ENCODE measurements at places on chromosomes 3 and 15. TPM values are rescaled to one million over a fixed set of nuclear protein-coding genes. Genes with fewer than 3 reads are reported as not detected.

The JMJD7 gene
- total RNA-seq: 29.0 TPM

GRCh38 chr15:84727429-84727828, 11.5 kb upstream of the SEC11A start:
- no peak overlapping the region for H3K4me3 ChIP-seq
- no peaks in the 10 kb centered on the region for H3K4me1 ChIP-seq
- no peaks in the 10 kb centered on the region for H3K27me3 ChIP-seq
- no peaks in the 10 kb centered on the region for H3K36me3 ChIP-seq
- DNase-seq: no peak
- no peak overlapping the region for H3K27ac ChIP-seq

DNA sequence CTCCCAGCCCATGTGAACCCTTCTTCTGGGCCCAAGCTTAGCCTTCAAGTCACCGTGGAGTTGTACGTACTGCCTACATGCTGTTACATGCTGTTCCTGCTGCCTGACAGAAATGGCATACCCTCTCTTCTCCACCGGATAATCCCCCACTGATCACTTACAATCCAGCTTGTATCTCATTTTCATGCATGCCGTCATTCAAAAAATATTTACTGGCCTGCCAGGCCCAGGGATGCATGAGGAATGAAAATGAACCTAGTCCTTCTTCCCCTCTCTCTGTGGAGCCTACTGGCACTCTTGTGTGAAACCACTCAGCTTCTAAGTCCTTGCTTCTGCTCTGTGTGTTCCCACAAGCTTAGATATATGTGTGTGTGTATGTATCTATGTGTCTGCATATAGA, 60.6 kb downstream of the WNT5A start:
- H3K27ac ChIP-seq: no peak overlapping the region
- no peak overlapping the region for H3K4me3 ChIP-seq
- H3K36me3 ChIP-seq: no peaks in the 10 kb centered on the region
- H3K27me3 ChIP-seq: no peaks in the 10 kb centered on the region

The ALPK3 gene
- 9.6 TPM for total RNA-seq

DNA sequence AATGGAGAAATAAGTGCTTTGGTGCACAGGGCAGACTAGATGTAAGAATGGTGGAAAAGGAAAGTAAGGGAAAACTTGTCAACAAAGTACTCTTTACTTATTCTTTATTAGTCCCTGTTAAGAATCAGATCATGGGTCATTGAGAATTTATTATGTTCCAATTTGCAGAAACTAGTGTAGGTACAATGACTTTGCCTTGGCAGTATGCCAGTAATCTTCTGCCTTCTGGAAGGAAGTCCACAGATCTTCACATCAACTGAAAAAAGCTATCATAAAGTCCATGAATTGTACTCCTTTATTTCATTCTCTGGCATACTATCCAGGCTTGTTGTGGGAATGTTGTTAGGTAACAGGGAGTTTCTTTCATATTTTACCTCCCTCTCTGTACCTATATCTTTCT, 88.2 kb upstream of the FLNB start:
- peaks cover 18% of the 10 kb centered on the region for H3K4me1 ChIP-seq
- H3K27ac ChIP-seq: peak overlapping the region; percentile 34
- no peaks in the 10 kb centered on the region for H3K27me3 ChIP-seq
- peaks cover 44% of the 10 kb centered on the region for H3K36me3 ChIP-seq

GRCh38 chr15:73317651-73318462, 50.9 kb downstream of the HCN4 start:
- peaks cover 5% of the 10 kb centered on the region for H3K4me1 ChIP-seq
- DNase-seq: no peak
- H3K36me3 ChIP-seq: no peaks in the 10 kb centered on the region
- no peak overlapping the region for H3K4me3 ChIP-seq
- H3K27me3 ChIP-seq: peaks cover 13% of the 10 kb centered on the region
- no peak overlapping the region for H3K27ac ChIP-seq

DNA sequence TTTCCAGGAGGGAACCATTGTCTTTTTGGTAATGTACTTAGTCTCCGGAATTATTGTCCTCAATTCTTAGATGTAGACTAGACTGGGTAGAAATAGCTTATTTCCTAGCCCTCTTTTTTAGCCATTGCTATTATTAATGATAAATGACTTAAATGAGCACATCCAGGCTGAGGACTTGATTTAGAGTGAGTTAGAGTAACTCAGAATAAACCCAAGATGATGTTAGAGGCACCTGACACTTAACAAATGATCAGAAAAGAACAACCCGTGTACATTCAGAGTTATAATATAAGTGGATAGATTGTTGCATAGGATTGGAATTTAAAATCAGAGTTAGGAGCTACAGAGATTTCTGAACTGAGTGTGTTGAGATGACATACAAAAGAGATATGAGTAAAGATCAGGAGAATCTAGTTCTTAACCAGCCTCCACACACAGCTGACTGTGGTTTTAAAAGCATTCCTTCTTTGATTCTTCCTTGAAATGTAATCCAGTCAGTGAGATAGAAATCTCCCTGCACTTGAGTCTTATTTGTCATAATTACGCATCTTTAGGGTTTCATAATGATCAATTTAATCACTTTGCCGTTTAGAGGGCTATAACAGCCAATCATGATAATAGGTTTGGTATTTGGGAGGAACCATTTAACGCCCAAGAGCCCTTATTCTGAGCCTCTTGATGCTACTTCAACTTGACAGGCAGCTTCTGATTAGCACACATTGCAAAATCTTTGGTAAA, 366.5 kb downstream of the GAP43 start:
- no peak for DNase-seq
- H3K4me1 ChIP-seq: peaks cover 7% of the 10 kb centered on the region
- no peaks in the 10 kb centered on the region for H3K36me3 ChIP-seq
- H3K4me3 ChIP-seq: no peak overlapping the region
- H3K27me3 ChIP-seq: no peaks in the 10 kb centered on the region

DNA sequence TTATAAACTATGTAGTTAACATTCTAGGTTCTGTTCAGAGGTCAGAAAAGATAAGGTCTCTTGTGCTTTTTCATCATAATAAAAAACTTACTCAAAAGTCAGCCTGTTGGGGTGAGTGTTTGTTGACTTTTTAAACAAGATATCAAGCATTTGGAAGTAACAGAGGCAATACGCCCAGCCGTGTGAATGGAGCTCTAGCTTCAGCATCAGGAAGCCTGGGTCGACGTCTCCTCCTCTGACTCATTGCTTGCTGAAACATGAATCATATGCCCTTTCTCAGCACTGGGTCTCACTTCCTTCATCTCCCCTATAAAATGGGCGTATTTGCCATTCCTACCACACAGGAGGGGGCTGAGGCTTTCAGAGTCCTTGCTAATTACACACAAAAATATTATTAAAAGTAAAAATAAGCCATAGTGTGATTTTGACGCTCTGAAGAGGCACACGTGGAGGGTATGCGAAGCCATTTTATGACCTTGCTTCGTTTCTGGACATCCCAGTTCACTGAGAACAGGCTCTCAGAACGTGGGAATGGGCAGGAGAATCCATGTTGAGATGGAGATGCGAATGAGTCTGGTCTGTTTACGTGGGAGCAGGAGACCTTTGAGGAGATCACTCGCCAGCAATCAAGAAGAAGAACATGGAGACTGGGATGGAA, 220.8 kb upstream of the TPRG1 start:
- peaks cover 4% of the 10 kb centered on the region for H3K36me3 ChIP-seq
- peaks cover 21% of the 10 kb centered on the region for H3K4me1 ChIP-seq
- DNase-seq: no peak
- H3K27ac ChIP-seq: peak overlapping the region; percentile 68

DNA sequence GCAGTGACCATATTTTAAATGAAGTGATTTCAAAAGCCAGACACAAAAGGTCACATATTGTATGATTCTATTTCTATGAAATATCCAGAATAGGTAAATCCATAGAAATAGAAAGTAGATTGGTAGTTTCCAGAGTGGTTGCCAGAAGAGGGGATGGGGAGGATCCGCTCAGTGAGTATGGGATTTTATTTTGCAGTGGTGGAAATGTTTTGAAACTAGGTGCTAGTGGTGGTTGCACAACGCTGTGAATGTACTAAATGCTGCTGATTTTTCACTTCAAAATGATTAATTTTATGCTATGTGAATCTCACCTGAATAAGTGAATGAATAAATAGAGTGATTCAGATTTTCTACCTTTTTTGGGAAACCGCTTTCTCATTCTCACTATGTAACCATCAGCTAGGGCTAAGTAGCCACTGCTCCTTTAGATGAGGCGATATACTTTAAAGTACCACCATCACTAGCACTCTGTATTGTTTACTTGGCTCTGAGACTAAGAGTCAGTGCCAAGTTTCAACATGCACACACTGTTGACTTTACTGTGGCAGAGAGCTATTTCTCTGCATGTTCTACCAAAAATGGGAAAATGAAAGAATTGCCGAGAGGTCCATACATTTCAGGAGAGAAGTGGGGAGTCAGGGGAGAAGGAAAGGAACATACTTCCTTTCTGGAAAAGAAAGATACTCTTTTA, 90.7 kb upstream of the GOLIM4 start:
- no peak overlapping the region for H3K4me3 ChIP-seq
- H3K27me3 ChIP-seq: no peaks in the 10 kb centered on the region
- H3K36me3 ChIP-seq: no peaks in the 10 kb centered on the region
- H3K4me1 ChIP-seq: no peaks in the 10 kb centered on the region

The CATSPER2 gene
- 5.1 TPM for total RNA-seq

DNA sequence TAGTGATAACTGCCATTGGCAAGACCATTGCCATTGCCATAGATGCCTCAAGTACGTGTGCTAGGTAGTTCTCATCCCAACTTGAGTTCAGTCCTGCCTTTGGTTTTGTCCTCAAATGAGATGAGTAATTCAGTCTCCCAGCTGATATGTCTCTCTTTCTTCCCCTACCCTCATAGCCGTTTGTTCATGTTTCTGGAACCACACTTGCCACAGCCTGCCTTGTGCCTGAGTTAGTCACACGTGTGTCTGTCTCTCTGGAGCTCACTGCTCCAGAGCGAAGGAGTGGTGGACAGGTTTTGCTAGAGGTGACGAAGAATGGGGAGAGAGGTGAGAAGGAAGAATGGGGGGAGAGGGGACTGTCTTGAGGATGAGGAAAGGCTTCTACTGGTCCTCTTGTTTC, 88.0 kb upstream of the IGF1R start:
- H3K36me3 ChIP-seq: no peaks in the 10 kb centered on the region
- peaks cover 26% of the 10 kb centered on the region for H3K27me3 ChIP-seq
- no peak overlapping the region for H3K4me3 ChIP-seq
- H3K27ac ChIP-seq: no peak overlapping the region

GRCh38 chr3:101311676-101312075, 8.7 kb downstream of the IMPG2 start:
- no peak overlapping the region for H3K27ac ChIP-seq
- H3K36me3 ChIP-seq: peaks cover 14% of the 10 kb centered on the region
- H3K4me1 ChIP-seq: peaks cover 7% of the 10 kb centered on the region

DNA sequence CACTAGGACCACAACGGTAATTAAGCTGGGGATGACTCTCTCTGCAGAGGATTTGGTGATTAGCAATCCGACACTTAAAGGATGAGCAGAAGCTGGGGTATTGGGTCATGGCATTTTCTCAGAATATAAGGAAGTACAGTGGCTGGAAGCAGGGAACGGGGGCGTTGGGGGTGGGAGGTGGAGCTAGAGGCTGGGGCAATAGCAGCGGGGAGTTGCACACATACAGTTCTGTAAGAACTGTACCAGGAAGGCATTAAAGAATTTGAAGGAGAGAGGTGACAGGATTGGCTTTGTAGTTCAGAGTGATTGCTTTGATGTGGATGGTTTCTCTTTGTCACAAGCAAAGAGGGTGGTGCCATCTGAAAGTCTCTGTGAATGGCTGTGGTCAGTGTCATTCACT, 28.2 kb downstream of the PSMD6 start:
- H3K4me3 ChIP-seq: no peak overlapping the region
- H3K27me3 ChIP-seq: no peaks in the 10 kb centered on the region
- peaks cover 5% of the 10 kb centered on the region for H3K4me1 ChIP-seq
- peaks cover 35% of the 10 kb centered on the region for H3K36me3 ChIP-seq
- no peak for DNase-seq
- H3K27ac ChIP-seq: peak overlapping the region; percentile 32

The PCOLCE2 gene
- 1.0 TPM for total RNA-seq

- H3K27me3 ChIP-seq: peaks cover 11% of the 10 kb centered on the region
- peaks cover 5% of the 10 kb centered on the region for H3K4me1 ChIP-seq
- no peak overlapping the region for H3K4me3 ChIP-seq
- H3K27ac ChIP-seq: no peak overlapping the region
- no peaks in the 10 kb centered on the region for H3K36me3 ChIP-seq
Observed at GRCh38 chr15:84976746-84977345, 4.8 kb upstream of the PDE8A start.

GRCh38 chr15:81481346-81481745, 107.3 kb upstream of the TMC3 start:
- H3K36me3 ChIP-seq: no peaks in the 10 kb centered on the region
- no peak for DNase-seq
- no peak overlapping the region for H3K27ac ChIP-seq
- no peak overlapping the region for H3K4me3 ChIP-seq
- no peaks in the 10 kb centered on the region for H3K27me3 ChIP-seq

The CX3CR1 gene
- 0.21 TPM for total RNA-seq

- no peak overlapping the region for H3K4me3 ChIP-seq
- H3K27me3 ChIP-seq: no peaks in the 10 kb centered on the region
- no peaks in the 10 kb centered on the region for H3K4me1 ChIP-seq
- H3K36me3 ChIP-seq: peaks cover 21% of the 10 kb centered on the region
- H3K27ac ChIP-seq: no peak overlapping the region
- DNase-seq: no peak
Observed at GRCh38 chr3:44939581-44940036, 36.4 kb downstream of the ZDHHC3 start.

The EFHB gene
- total RNA-seq: 0.71 TPM

GRCh38 chr3:133396906-133397305, 3.0 kb upstream of the BFSP2 start:
- no peaks in the 10 kb centered on the region for H3K27me3 ChIP-seq
- no peaks in the 10 kb centered on the region for H3K4me1 ChIP-seq
- no peak overlapping the region for H3K4me3 ChIP-seq
- no peak for DNase-seq
- no peaks in the 10 kb centered on the region for H3K36me3 ChIP-seq

DNA sequence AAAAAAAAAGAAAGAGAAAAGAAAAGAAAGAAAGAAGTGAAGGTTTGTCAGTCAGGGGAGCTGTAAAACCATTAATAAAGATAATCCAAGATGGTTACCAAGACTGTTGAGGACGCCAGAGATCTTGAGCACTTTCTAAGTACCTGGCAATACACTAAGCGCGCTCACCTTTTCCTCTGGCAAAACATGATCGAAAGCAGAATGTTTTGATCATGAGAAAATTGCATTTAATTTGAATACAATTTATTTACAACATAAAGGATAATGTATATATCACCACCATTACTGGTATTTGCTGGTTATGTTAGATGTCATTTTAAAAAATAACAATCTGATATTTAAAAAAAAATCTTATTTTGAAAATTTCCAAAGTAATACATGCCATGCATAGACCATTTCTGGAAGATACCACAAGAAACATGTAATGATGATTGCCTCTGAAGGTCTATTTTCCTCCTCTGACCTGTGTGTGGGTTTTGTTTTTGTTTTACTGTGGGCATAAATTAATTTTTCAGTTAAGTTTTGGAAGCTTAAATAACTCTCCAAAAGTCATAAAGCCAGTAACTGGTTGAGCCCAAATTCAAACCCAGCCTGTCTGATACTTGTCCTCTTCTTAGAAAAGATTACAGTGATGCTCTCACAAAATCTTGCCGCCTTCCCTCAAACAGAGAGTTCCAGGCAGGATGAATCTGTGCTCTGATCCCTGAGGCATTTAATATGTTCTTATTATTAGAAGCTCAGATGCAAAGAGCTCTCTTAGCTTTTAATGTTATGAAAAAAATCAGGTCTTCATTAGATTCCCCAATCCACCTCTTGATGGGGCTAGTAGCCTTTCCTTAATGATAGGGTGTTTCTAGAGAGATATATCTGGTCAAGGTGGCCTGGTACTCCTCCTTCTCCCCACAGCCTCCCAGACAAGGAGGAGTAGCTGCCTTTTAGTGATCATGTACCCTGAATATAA, 2.0 kb downstream of the B2M start:
- peak overlapping the region; percentile 80 for H3K27ac ChIP-seq
- peak overlapping the region; percentile 100 for H3K4me3 ChIP-seq
- no peaks in the 10 kb centered on the region for H3K27me3 ChIP-seq
- peaks cover 24% of the 10 kb centered on the region for H3K36me3 ChIP-seq
- DNase-seq: no peak
